Tongue (tissue), 3 donors: ENCODE measurements at places on chromosomes 11 and 22.

GRCh38 chr11:40274017-40274416 is 1185.4 kb downstream of the LRRC4C start:
- peak; percentile 31 for DNase-seq

DNA sequence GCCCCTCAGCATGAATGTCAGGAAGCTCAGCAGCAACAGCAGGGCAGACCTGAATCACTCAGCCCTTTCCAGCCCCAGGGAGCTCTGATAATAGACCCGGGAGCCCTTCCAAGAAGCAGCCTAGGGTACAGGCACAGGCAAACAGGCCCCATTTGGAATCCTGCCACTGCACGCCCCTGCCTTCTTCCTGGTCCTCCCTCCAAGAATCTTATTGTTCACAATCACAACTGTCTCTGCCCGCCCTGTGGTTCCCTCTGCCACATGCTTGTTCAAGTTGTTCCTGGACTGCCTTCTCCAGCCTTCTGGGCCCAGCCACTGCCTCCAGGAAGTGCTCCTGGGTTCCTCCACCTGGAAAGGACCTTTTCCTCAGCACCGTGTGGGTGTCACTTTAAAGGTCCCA is 54.6 kb downstream of the LRRC32 start:
- DNase-seq = no peak

DNA sequence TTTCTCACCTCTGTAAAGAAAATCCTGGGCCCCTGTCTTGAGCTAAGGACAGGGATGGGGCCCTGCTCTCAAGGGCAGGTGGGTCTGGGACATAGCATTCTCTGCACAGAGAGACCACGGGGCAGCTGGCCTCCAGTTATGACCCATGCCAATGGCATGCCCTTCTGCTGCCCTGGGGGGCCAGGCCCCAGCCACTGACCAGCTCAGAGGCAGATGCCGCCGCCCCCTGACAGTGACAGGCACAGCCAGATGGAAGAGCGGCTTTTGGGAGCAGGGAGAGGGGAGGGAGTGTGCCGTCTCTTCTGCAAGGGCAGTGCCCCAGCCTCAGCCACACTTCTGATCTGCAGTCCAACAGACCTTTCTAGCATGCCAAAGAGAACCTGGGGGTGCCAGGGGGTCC is 114.8 kb upstream of the NAV2 start:
- DNase-seq = peak; percentile 35

DNA sequence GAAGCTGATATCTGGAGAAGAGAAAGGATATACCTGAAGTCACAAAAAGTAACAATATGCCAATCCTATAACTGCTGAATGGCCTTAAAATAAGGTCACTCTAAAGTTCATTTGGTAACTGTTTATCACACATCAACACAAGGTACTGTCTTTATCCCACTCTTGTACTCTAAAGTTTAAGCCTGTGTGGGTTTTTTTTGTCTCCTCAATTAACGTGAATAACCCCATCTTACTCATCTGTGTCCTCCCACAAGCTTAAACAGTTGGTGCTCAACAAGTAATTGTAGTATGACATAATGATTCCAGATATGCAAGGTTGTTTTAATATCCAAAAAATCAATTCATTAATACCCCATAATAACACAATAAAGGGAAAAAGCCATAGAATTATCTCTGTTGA is 42.1 kb downstream of the PAK1 start:
- DNase-seq = no peak

GRCh38 chr11:59427068-59427382 is 812 bp upstream of the OR5A2 start:
- no peak for DNase-seq

- no peak for DNase-seq
These were observed 7.2 kb downstream of the MUC5B start for GRCh38 chr11:1230121-1230455.

- no peak for DNase-seq
These were observed 751.0 kb downstream of the KCNA4 start for GRCh38 chr11:29265792-29266191.

DNA sequence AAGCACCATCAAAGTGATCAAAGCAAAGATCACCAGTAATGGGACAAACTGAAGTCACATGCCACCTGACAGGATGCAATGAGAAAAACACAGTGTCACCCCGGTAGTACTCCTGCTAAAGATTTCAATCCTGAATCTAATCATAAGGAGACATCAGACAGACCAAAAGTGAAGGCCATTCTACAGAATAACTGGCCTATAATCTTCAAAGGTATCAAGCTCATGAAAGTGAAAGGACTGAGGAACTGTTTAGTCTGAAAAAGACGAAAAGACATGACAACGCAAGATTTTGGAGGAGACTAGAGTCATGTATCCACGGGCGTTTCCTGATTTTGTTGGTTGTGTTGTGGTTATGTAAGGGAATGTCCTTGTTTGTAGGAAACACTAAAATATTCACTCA is 42.4 kb upstream of the TSKU start:
- DNase-seq = no peak

DNA sequence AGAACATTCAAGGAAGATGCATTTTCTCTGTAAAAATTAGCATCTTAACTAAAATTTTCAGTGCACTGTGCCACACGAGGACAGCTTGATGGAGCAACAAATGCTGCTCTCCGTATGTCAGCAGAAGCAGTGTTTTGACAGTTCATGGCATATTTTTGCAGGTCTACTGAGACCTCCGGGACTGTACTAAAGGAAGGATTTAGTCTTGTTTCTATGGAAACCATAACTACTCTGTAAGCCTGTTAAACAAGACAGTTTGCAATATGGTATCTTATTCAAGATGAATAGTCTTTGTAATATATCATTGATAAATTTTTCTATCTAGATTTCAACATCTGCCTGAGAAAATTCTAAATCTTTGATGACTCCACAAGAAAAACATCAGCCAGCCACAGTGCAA is 184.0 kb upstream of the GUCY1A2 start:
- peak; percentile 7 for DNase-seq

GRCh38 chr11:34262531-34263081 is 95.2 kb downstream of the ABTB2 start:
- DNase-seq = no peak

GRCh38 chr11:75311858-75312288 is 39.6 kb downstream of the ARRB1 start:
- peak; percentile 71 for DNase-seq

DNA sequence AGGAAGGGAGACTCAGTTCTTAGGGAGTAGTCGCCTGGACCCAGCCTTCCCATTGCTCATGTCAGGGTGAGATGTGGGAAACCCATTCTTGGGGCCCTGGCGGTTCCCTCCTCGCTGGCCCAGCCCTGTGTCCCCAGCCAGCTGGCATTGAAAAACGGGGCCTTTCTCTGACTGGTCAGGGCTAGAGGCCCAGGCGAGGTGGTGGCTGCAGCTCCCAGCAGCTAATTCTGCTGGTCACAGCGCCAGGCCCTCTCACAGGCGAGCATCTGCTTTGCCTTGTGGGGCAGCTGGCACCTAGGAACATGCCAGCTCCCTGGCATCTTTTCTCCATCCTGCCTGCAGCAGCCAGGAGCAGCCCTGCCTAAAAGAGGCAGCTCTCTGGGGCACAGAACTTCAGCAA is 20.1 kb downstream of the TSPAN18 start:
- peak; percentile 79 for DNase-seq

GRCh38 chr11:106249617-106250239 is 172.3 kb downstream of the AASDHPPT start:
- peak; percentile 11 for DNase-seq

GRCh38 chr11:16778876-16779275 is 40.4 kb downstream of the C11orf58 start:
- no peak for DNase-seq
